ENCODE measurements at places on chromosomes 1 and 21.

DNA sequence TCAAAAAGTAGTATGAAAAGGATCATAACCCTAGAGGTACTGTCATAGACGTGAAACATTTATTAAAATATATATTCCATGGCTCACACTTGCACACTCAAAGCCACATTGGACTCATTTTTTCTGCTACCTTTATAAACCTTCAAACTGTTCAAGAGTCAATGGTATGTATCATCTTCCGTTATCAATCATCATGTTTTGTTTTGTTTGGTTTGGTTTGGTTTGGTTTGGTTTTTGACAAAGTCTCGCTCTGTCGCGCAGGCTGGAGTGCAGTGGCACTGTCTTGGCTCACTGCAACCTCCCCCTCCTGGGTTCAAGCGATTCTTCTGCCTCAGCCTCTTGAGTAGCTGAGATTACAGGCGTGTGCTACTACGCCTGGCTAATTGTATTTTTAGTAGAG, 1.8 kb downstream of the IFNAR2 start:
- DNase-seq, result no peak

GRCh38 chr1:173856014-173856413, 11.8 kb downstream of the GAS5 start:
- DNase-seq, result no peak

GRCh38 chr1:51439895-51440294, 79.2 kb downstream of the EPS15 start:
- no peak for DNase-seq

GRCh38 chr1:184242507-184242943, 144.3 kb upstream of the C1orf21 start:
- no peak for DNase-seq

- no peak for DNase-seq
Observed at GRCh38 chr1:32273391-32274208, 18.3 kb upstream of the HDAC1 start.

DNA sequence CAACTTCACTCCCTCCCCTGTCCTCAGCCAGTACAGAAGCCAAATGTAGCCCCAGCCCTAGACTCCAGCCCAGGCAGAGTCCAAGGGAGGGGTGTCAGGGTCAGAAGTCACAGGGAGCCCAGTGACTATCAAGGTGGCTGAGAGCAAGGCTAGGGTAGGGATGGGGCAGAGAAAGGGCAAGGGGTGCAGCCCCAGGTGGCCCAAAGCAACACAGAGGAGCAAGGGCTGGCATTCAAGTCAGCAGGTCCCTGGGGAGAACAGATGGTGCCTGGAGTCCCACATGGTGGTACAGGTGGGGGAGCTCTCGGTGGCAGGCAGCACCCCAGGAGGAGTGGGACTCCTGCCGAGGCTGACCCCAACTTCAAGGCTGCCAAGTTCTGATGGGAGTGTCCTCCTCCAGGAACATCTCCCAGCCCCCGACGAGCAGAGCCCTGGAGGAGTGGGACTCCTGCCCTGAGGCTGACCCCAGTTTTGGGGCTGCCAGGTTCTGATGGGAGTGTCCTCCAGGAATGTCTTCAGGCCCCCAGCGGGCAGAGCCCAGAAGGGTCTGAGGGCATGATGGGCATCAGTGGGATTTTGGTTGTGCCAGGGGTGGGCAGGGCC, 3.7 kb upstream of the DVL1 start:
- no peak for DNase-seq
